ENCODE measurements at places on chromosomes 7 and 10. TPM values are rescaled to one million over a fixed set of nuclear protein-coding genes. Genes with fewer than 3 reads are reported as not detected.

GRCh38 chr7:49580761-49581160, 192.7 kb upstream of the VWC2 start:
- no peak for DNase-seq

- no peak for DNase-seq
These were observed 59.0 kb upstream of the NPVF start for GRCh38 chr7:25287291-25287690.

Gene LIPM
- total RNA-seq = not detected

- no peak for DNase-seq
These were observed 64.1 kb downstream of the CFAP58 start for GRCh38 chr10:104417637-104418292.

DNA sequence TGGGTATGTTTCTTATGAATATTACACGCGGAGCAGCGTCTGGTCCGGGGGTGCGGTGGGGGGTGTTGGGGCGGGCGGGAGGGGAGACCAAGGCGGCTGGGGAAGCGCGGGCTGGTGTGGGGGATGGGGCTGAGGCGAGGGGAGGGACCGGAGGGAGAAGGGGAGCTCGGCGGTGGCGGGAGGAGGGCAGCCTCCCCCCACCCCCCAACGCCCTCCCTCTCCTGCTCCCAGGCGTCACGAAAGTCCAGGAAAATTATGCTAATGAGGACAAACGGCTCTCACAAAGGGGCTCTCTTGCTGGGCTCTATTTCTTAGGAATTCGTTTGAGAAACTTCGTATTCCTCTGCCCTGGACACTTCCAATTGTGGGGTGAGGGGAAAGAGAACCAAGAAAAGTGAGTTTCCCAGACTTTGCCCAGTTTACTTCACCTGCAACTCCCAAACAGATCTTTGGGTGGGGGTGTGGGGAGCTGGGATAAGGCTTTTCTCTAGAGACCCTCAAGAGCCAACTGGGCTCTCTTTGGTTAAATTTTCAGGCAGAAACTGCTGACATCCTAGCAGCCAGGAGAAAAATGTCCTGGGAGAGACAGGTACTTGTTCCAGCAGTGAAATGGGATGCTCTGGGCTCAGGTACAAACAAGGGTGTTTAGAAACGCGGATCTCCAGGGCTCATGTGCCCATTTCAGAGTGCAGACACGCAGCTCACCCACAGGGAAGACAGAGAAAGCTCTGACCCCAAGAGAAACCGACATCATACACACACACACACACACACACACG, 11.7 kb upstream of the HOXA2 start:
- DNase-seq = no peak

DNA sequence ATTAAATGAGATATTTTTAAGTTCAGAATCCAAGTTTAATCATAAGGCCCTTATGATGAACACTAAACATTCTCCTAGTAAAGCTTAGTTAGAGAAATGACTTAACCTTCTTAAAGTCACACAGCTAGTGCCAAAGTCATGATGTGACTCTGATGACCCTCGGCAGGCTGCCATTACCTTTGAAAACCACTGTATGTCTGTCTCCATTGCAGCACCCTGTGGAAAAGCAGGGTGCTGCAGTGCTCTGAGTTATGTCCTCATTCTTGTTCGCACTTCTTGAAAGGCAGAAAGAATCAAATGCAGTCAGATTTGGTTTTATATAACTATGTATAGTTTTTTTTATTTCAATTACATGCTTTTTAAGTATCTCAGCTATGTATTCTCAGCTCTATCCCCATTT, 105.0 kb downstream of the PHTF2 start:
- DNase-seq = no peak

- DNase-seq = no peak
These were observed 118.1 kb downstream of the ANLN start for GRCh38 chr7:36507475-36508440.

DNA sequence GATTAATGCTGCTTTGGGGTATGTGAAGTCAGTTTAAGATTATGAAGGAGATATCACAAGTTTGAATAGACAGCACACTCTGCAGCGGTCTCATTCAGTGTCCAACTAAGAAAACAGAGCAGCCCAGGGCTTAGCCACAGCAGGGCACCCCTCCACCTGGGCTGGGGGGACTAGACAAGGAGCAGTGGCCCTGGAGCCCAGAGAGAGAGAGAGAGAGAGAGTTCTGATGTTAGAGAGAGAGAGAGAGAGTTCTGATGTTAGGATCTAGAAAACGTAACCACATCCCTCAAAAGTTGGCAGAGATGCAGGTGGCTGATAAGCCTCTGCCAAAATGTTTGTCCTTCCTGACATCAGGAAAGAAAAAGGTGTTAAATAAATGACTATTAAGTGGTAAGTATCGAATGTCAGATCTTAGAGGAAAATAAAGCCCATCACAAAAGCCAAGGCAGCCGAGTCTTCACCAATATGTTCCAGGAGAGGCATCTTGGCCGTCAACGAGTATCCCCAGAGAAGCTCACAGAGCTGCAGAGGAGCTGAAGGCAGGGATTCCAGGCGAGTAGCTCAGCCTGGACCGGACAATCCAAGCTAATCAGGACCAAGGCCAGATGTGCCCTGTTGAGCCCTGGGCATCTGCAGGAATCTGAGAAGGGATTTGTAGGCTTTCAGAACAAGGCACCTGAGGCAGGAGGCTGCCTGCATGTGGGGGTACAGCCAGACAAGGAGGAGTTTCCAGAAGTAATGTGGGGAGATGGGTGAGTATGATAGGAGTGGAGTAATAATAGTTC, 150.1 kb upstream of the TCF7L2 start:
- no peak for DNase-seq

- no peak for DNase-seq
These were observed 718.3 kb downstream of the GRID1 start for GRCh38 chr10:85648279-85648754.

Gene ITIH5
- total RNA-seq = 10.8 TPM

- no peak for DNase-seq
These were observed 770.1 kb downstream of the PHTF2 start for GRCh38 chr7:78568690-78569089.

DNA sequence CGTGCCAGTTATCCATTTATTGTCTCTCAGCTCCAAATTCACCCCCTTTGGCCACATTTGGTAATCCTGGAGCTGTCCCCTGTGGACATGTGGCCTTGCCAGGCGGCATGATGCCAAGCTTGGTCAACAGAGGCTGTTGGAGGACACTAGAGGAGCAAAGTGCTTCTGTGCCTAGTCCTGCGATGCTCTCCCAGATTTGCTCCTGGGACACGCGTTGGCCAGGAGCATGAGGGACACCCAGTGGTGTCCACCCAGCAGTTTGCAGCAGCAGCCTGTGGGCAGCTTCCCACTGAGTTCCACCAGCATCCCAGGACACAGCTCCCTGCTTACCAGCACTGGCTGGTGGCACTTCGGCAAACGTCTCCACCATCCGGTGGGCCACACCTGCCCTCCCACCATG, 55.5 kb upstream of the STEAP1B start:
- no peak for DNase-seq

Gene TMEM106B
- 60.3 TPM for total RNA-seq

- no peak for DNase-seq
These were observed 1.6 kb downstream of the INHBA start for GRCh38 chr7:41701068-41701941.

DNA sequence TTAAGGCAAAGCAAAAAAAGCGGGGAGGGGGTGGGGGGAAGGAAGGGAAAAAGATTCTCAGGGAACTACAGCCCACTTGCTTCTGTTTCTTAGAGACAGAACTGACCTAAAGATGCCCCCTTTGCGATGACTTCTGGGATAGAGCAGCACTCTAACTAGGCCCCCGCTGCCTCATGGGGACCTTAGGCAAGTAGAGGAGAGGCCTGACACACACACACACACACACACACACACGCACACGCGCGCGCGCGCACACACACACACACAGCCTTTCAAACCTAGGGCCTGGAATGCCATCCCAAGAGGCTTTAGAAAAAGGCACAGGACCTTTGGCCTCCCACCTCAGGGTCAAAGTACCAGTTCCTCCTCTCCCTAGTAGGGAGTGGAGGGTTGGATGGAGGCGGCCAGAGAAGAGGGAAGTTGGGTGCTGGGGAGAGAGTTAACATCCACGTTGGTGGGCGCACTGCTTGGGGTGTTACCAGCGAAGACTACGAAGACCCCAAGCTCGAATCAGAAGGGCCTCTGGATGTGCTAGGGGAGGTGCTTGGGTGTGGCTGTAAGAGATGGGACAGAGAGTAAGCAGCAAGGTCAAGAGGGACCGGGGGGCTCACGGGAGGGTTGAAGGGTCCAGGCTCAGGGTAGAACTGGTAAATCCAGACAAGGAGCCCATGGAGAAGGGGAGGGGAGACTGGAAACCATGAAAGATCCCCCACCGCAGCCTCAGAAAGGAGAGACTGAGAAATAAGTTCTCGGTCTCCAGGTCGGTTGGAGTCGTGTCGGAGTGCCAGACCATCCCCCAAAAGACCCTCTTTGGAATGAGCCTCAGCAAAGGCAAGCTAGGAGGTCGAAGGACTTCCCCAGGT, 1.2 kb upstream of the COL1A2 start:
- DNase-seq = peak; percentile 18

GRCh38 chr7:158977981-158978380, 121.6 kb downstream of the DYNC2I1 start:
- DNase-seq = no peak

DNA sequence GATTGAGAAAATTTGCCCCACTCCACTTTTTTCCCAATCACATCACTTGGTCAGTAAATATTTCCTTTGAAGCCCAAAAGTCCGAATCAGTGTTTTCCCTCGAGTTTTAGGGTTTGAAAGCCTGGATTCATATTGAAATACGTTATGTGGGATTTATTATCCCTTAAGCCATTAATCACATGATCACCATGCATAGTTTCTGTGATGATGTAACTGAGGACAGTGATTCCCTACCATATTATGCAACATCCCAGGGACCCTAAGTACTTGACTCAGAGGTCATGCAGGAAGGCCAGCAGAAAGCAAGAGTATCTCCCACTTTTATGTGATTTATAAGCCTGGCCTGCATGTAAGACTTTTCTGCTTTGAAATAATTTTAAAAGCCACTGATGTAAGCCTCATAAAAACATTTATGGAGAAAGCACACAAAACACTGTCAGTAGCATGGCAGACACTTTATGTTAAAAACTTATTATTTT, 630.6 kb upstream of the ZWINT start:
- no peak for DNase-seq

DNA sequence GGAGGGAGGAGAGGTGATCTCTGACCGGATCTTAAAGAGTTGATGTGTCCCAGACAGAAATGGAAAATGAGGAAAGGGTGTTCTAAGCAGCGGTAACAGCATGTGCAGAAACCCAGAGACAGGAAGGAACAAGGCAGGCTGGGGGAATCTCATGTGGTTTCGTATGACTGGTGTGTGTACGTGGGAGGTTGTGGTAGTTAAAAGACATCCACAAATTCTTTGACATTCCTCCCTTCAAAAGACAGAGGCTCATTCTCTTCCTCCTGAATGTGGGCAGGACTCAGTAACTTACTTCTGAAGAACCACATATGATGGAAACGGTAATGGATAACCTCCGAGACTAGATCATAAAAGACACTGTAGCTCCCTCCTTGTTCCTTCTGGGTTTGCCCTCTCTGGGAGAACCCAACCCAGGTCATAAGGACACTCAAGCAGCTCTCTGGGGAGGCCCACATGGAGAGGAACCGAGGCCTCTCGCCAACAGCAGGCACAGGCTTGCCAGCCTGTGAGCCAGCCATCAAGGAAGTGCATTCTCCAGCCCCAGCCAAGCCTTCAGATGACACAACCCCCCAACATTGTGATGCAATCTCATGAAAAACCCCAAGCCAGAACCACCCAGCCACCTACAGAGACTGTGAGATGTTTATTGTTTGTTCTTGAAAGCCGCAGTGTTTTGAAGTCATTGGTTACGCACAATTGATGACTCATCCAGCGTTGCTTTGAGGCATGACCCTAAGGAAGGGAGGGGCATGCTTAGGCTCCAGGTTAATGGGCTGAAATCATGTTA, 116.0 kb downstream of the SLIT1 start:
- DNase-seq = no peak

- no peak for DNase-seq
These were observed 566.4 kb downstream of the GFRA1 start for GRCh38 chr10:115706488-115707076.

Gene SLC18A3
- total RNA-seq = not detected

Gene ATP6V1F
- total RNA-seq = 101 TPM

DNA sequence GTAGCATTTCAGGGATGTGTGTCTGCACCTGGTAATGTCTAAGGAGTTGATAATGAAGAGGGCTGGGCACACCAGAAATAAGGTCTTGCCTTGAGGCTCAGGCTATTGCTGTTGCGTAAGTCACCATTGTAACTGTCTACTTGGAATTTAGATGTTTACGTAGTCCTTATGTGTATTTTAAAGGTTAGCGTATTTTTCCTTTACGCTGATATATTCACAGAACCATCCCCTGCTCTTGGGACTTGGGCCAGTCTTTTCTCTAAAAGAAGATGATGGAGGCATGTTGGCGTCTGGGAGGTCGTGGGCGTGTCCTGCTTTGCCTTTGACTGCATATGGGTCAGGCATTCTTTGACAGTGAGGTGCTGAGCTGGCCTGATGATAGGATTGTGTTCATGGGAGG, 14.7 kb downstream of the WDR37 start:
- DNase-seq = no peak

Gene SFR1
- total RNA-seq = 6.0 TPM

DNA sequence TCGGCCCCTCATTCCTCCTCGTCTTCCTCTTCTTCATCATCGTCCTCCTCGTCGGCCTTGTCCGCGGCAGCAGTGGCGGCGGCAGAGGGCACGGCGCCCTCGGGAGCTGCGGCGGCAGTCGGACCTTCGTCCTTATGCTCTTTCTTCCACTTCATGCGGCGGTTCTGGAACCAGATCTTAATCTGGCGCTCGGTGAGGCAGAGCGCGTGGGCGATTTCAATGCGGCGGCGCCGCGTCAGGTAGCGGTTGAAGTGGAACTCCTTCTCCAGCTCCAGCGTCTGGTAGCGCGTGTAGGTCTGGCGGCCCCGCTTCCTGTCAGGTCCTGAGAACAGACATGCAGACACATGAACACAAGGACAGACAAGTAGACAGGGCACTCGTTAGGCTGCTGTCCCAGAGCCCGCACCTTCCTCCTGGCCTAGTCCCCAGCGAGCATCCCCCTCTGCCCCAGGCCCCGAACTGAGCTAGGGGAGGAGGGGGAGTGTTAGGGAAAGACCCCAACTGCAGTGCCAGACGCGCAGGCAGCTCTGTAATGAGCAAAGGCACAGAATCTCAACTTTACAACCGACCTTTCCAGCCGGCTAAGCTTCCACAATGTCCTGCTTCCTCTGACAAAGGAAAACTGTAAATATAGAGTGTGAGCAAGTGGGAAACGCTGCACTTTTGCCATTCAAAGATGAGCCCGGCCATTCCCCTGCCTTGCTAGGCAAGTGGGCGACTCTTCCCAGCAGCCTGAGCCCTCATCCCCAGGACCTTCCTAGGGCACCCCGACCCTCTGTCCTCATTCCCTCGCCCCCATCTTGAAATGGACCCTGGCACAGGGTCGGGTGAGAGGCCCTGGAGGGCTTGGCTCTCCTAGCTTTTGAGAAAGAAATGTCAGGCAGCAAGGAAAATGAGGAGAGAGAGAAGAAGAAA, 1.3 kb downstream of the HOXA7 start:
- no peak for DNase-seq

- DNase-seq = no peak
These were observed 104.7 kb downstream of the PARD3 start for GRCh38 chr10:34710391-34710751.

GRCh38 chr7:118590107-118590506, 365.6 kb downstream of the ANKRD7 start:
- no peak for DNase-seq

Gene ODAD2
- 0.58 TPM for total RNA-seq
